Skeletal muscle tissue (tissue), 5 donors: ENCODE measurements at places on chromosomes 7 and 10. TPM values are rescaled to one million over a fixed set of nuclear protein-coding genes. Genes with fewer than 3 reads are reported as not detected.

The ASAH2 gene
- under 0.01 TPM for total RNA-seq

The OR9A4 gene
- total RNA-seq: 0.52 TPM

The C10orf95 gene
- total RNA-seq: not detected

The CRYGN gene
- total RNA-seq: not detected

The CALML5 gene
- not detected for total RNA-seq

The HTR5A gene
- total RNA-seq: not detected
